ENCODE measurements at places on chromosomes 2 and 18.

GRCh38 chr2:178819147-178819875 lies 12.1 kb upstream of the TTN start:
- no peak for DNase-seq

DNA sequence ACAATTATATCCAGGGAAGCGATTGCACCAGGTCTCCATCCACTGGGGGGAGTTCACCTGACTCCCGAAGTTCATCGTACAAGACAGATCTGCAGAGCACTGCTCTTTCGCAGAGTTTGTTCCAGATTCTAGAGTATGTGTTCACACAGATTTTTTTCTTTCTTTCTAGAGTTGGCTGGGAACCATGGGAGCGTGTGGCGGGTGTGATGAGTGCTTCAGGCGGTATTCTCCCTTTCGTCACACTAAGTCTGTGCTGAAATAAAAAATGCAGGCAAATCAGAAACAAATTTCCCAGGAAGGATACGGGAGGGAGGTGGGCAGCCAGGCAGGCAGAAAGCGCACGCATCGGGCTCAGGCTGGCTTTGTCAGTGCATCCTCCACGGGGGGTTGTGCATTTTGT lies 129.8 kb upstream of the SOX11 start:
- DNase-seq, result no peak

GRCh38 chr2:168889635-168890005 lies 610 bp downstream of the SPC25 start:
- no peak for DNase-seq

DNA sequence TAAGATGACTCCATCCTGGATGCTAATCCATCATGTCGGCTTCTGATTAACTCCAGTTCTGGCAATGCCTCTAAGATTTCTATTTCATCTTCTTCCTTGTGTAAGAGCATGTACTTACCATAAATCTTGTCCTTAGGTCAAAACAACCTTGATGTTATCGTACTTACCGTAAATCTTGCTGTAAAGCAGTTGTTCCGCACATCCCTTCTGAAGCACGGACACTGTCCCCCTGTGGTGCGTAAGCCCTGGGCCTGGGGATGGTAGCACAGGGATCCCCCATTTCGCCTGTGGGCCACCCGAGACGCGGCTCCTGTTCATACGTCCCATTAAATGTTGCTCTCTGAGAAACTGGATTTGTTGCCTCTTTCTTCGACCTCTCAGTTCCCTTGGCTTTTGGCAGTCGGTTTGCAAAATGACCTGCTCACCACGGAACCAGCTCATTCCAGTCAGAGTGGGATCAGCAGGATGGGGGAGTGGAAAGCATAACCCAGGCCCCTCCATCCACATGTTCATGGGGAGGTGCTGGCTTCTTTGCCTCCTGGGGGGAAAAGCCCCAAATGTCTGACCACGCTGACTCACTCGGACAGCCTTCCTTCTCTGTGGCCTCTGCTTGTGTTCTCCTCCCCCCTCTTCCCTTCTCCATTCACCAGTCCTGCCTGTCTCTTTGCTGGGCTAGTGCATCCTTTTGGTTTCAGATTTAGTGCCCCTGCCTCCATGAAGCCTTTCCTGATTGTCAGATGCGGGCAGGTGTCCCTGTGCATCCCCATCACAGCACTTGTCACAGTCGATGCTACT lies 49.9 kb downstream of the RAB31 start:
- DNase-seq, result no peak

Data from effector memory CD8-positive, alpha-beta T cell (primary cell).